Breast epithelium (tissue), 4 donors: ENCODE measurements at places on chromosomes 16 and 17.
A peak's percentile ranks its signal among the peaks of the same experiment; 100 is the strongest.

- DNase-seq: no peak
Measured at GRCh38 chr17:40460604-40460967, 17.3 kb downstream of the IGFBP4 start.

- DNase-seq: no peak
Measured at GRCh38 chr17:39618246-39618913, 8.4 kb upstream of the PPP1R1B start.

DNA sequence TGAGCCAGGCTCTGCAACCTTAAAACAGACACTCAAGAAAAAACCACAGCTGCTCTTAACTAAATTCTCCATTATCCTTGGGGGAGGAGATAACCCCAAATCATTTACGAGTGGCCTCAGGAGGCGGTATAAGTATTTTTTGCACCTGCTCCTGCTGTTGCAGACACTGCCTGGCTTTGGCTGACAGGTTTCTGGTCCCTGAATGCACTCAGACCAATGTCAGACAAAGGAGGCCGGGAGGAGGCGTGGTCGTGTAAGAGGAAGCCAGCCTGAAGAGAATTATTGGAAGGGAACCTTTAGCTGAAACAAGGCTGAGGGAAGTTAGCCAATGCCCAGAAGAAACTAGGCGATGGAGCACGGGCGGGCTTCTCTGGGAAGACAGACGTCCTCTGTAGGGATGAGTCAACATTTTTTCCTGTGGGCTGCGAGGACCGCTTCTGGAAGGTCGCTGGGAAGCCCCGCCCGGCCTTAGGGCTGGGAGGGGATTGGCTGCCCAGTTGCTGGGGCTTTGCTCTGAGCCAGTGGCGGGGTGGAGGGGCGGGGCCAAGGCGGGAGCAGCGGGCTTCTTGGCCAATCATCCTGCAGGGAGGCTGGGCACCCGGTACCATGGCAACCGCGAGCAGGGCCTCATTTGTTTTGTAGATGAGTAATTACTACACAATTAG lies 82.3 kb downstream of the CCDC182 start:
- peak; percentile 94 for DNase-seq

DNA sequence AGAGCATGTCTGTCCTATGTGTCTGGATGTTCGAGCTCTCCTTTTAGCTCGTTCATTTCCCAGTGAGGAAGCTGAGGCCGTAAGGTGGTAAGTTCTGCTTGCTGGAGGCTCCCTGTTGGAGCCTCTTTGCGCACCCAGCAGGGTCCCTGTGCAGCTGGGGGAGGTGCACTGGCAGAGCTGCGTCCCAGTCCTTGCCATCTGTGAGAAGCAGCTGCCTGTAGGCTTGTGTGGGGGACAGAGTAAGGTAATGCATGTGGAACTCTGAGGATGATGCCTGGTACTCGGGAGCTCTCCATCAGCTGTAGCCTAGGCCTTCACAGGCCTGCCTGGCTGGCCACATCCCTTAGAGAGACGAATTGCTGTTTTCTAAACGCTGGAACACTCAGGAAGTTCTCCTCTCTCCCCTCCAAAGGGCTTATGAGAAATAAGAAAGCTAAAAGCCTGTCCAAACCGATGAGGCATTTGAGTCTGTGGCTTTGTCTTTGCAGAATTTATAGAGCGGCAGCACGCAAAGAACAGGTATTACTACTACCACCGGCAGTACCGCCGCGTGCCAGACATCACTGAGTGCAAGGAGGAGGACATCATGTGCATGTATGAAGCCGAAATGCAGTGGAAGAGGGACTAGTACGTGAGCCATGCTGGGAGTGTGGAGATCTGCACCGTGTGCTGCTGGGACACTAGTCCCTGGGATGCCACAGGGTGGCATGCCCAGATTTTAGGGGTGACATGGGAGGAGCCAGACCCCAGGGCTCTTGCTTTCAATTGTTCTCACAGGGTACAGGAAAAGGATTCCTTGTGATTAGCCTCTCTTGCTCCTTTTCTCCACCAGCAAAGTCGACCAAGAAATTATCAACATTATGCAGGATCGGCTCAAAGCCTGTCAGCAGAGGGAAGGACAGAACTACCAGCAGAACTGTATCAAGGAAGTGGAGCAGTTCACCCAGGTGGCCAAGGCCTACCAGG lies 1.6 kb downstream of the NDUFB10 start:
- no peak for DNase-seq

GRCh38 chr16:11624636-11625607 lies 38.2 kb upstream of the LITAF start:
- DNase-seq: no peak

DNA sequence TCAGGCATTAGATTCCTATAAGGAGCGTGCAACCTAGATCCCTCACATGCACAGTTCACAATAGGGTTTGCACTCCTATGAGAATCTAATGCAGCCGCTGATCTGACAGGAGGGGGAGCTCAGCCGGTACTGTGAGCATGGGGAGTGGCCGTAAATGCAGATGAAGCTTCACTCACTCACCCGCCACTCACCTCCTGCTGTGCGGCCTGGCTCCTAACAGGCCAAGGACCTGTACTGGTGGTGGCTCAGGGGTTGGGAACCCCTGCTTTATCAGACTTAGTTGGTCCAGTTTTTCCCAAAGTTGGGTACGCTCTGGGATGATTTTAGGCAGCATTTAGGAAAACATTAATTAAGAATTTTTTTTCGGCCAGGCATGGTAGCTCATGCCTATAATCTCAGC lies 103.8 kb downstream of the MARF1 start:
- no peak for DNase-seq

DNA sequence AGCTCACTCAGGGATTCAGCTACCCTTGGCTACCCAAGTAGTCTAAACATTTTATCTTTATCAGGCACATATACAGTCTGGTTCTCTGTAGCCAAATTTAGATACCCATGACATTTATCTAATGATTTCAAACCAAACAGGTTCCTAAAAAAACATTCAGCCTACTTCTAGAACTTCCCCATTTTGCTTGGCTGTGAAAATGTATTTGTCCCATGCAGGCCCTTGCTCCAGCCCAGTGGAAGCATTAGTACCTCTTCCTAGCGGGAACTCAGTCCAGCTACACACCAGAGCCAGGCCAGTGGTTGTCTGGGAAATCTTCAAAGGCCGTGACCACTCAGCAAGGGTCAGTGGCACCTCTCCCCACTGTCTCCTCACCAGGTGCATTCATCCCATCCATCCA lies 26.2 kb upstream of the NAGLU start:
- DNase-seq: no peak

GRCh38 chr17:39194985-39195524 lies 2.4 kb downstream of the CACNB1 start:
- no peak for DNase-seq

GRCh38 chr17:13600475-13601321 lies 1.0 kb downstream of the HS3ST3A1 start:
- no peak for DNase-seq

DNA sequence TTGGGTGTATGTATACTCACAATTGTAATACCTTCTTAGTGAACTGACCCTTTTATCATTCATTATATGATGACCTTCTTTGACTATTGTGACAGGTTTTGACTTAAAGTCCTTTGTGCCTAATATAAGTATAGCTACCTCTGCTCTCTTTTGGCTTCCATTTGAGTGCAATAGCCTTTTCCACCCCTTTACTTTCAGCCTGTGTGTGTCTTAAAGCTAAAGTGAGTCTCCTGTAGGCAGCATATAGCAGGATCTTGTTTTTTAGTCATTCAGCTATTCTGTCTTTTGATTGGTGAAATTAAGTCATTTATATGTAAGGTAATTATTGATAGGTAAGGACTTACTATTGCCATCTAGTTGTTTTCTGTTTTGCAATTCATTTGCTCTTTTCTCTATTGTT lies 15.9 kb upstream of the TBX4 start:
- no peak for DNase-seq

DNA sequence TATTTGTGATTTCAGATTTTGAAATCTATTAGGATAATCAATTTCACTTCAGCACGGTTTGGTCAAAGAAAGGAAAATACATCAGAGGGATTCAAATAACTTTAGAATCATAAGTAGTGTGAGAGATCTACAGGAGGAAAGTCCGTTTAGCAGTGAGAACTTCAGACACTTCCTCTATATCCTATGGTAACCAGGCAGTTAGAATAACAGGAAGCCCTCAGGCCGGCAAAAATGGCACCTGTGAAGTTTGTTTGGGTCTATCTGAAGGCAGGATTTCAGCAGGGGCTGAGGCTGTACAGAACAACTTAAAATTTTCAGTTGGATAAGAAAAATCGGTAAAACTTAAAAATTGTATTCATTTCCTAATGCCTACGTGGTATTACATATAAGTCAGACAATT lies 24.9 kb downstream of the KCNJ16 start:
- no peak for DNase-seq

- DNase-seq: no peak
Measured at GRCh38 chr16:62020681-62021080, 15.6 kb downstream of the CDH8 start.
